ENCODE measurements at places on chromosomes 1 and 21. TPM values are rescaled to one million over a fixed set of nuclear protein-coding genes. Genes with fewer than 3 reads are reported as not detected.

The FALEC gene
- 0.39 TPM for total RNA-seq

The PUSL1 gene
- 23.9 TPM for total RNA-seq

The TRIM63 gene
- total RNA-seq, result not detected

The CD1B gene
- not detected for total RNA-seq

The S100A12 gene
- total RNA-seq, result not detected

The PDPN gene
- total RNA-seq, result not detected
